Activated naive CD4-positive, alpha-beta T cell treated with anti-CD3 and anti-CD28 coated beads, Interleukin-2, amount 10 ng/mL, durations not matched to agents 7 days and 5 days (primary cell): ENCODE measurements at places on chromosomes 2 and 18.

GRCh38 chr2:24676493-24676892, 116.7 kb downstream of the PTRHD1 start:
- no peak for DNase-seq

- no peak for DNase-seq
Measured at GRCh38 chr2:156190517-156190916, 142.0 kb downstream of the NR4A2 start.

DNA sequence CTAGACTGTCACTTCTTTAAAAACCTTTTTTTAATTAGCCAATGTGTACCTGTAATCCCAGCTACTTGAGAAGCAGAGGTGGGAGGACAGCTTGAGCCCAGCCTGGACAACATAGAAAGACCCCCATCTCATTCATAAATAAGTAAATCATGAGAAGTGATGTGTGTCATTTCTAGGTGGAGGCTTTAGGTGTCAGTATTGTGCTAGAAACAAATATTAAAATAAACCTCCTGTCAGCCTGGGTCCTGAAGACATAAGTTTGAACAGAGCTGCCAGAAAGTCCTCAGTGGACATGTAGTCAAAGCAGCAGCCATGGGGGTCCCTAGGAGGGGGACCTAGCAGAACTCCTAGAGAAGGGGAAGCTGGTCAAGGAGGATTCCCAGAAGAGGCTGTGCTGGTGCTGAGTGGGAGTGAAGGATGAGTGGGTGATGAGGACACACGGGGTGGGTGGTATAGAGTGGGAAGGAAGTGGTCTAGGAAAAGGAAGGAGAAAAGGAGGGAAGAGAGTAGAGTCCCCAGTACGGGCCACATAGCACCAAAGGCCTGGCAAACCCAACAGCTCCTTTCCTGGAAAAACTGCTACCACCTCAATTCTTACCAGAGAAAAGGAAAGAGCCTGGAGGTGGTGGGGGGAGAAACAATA, 316.6 kb upstream of the NCKAP5 start:
- no peak for DNase-seq

DNA sequence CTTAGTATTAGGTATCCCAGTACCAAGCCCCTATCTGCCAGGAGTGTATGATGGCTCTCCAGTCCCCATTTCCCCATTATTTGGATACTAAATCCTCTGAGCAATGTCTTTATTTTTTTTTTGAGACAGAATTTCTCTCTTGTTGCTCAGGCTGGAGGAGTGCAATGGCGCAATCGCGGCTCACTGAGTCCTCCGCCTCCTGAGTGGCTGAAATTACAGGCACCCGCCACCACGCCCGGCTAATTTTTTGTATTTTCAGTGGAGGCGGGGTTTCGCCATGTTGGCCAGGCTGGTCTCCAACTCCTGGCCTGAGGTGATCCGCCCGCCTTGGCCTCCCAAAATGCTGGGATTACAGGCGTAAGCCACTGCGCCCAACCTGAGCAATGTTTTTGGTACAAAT, 3.6 kb upstream of the PHLPP1 start:
- DNase-seq = no peak

GRCh38 chr2:234603619-234604018, 106.7 kb upstream of the ARL4C start:
- no peak for DNase-seq

DNA sequence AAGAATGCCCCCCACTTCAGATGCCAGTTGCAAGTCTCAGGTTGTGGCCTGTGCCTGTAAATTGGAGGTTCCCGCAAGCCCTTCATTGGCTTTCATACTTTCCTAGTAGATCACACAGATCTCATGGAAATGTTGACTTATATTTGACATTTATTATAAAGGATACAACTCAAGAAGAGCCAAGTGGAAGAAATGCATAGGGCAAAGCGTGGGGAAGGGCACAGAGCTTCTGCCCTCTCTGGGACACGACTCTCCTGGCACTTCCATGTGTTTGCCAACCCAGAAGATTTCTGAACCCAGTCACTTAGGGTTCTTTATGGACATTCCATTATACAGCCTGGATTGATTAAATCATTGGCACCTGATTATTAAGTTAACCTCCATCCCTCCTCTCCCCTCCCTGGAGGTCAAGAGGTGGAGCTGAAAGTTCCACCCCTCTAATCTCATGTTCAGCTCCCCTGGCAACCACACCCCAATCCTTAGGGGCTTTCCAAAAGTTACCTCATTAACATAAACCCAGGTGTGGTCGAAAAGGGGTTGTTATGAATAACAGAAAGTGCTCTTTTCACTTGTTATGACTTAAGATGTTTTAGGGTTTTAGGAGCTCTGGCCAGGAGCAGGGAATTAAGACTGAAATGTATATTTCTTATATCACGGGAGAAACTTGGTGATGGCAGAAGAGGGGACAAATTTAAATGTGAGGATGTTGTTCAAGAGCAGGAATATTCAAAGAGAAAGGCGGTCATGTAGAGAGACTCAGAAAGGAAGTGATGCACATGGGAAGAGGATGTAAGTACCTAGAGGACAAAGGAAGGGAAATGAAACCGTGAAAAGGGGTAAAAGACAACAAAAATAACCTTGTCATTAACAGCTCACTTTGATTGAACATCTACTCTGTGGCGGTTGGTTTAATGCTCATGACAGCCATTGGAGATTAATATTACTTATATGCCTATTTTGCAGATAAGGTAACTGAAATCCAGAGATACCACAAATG, 31.8 kb downstream of the SP100 start:
- DNase-seq = peak; percentile 41

DNA sequence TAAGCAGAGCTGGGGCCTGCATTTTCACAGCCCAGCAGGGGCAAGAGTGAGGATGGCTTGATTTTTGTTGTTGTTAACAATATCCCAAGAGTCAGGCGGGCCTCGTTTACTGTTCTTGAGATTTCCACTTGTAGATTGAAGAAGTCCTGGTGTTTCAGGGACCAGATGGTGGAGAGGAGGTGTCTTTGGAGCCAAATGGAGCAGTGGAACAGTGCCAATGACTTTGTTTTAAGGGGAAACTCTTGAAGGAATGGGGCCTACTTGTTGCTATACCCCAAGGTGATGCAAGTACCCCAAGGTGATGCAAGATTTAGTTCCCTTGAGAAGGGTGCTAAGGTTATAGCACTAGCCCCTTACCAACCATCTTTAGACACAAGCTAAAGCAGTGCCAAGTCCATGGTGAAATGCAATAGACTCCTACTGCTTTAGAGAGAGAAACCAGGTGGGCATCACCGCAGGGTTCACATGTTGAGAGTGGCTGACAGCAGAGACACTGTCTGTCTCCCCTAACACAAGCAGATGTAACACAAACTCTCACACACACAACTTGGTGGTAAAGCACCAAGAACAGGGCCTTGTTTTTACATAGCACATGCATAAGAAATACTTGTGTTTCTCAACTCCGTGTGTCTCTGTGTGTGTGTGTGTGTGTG, 44.0 kb downstream of the HK2 start:
- no peak for DNase-seq

DNA sequence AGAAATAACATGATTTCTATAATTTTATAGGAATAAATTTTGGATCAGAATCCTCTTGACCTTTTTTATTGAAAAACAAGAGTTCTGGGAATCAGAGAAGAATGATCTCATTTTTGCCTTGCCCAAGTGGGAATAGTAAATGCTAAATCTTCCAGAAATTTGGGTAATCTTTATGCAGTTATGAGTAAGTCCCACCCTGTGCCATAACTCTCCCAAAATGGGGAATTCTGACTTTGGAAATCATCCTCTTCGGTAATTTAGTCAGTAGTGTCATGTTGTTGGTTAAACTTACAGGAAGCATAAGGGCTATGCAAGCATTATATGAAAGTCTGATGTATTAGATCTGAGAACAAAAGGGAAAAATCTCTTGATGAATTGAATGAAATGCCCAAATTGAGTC, 20.6 kb upstream of the ARHGAP28 start:
- no peak for DNase-seq

GRCh38 chr2:46196871-46197462, 100.2 kb upstream of the EPAS1 start:
- DNase-seq = no peak

GRCh38 chr2:128790541-128791001, 471.9 kb upstream of the HS6ST1 start:
- no peak for DNase-seq

DNA sequence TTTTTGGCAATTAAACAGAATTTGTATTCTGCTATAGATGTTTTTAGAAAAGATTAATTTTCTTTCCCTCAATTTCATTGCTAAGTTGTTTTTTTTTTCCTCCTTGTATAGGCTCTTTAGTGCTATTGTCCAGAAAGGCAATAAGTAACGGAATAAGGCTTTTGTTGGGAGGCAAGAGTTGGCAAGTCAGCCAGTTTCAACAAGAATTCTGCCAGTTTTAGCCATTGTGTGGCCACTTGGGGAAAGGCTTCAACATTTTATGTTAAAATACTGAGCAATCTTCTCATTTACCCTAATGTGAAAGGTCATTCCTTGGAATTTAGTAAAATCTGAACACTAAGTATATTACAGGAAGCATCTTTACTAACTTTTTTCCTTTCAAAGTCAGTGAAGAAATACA, 9.6 kb downstream of the CALCRL start:
- no peak for DNase-seq
